CMK (cell line): ENCODE measurements at places on chromosomes 6 and 20.

DNA sequence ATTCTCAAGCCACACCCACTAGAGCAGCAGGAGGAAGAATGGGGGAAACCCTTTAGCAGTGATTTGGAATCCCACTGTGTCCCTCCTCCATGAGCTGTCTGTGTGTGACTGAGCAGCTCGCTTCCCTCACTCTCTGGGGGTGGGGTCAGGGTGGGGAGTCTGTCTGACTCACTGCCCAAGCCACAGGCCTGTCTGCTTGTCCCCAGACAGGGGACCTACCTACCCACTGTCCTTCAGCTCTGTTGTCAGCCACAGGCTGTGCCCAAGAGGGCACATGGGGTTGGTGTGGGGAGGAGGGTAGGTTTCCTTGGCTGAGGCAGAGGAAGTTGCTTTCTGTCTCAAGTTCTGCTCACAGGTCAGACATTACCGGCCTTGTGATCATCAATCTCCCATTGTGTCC, 127.0 kb downstream of the MAFB start:
- peak; percentile 22 for DNase-seq

- no peak for DNase-seq
Observed at GRCh38 chr6:1890071-1890470, 280.4 kb downstream of the FOXC1 start.

GRCh38 chr6:107187630-107188029, 72.3 kb upstream of the BEND3 start:
- no peak for DNase-seq

DNA sequence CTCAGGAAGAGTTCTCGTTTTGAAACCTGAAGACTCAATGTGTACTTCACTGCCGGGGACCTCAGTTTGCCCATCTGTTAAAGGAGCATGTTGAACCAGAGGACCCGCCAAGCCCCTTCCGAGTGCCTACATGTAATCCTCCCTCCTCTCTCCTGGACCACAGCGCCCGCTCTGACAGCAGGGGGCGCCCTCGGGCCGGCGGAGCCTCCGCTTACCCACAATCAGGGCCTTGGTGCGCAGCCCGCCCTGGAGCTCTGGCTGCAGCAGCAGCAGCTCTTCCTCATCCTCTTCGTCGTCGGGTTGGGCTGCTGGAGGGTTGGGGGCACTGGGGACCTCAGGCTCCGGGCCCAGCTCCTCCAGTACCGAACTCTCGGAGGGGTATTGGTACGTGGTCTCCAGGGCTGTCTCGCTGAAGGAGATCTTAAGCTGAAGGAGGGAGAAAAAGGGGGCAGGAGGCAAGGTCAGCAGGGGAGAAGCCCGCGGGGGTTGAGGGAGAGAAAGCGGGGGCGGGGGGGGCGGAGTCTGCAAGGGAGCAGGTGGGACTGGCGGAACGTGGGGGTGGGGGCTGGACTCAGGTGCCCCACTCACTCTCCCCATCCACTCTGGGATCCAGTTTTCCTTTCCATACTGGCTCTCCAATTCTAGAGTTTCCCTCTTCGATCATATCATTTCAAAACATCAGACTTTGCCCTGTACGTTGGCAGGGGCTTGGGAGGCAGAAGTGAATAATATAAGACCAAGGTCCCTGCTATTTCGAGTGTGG, 6.3 kb upstream of the DHX16 start:
- DNase-seq, result no peak

GRCh38 chr6:169274781-169275180, 21.1 kb upstream of the THBS2 start:
- DNase-seq, result no peak

- DNase-seq, result no peak
Observed at GRCh38 chr6:137746264-137746663, 120.8 kb upstream of the TNFAIP3 start.

DNA sequence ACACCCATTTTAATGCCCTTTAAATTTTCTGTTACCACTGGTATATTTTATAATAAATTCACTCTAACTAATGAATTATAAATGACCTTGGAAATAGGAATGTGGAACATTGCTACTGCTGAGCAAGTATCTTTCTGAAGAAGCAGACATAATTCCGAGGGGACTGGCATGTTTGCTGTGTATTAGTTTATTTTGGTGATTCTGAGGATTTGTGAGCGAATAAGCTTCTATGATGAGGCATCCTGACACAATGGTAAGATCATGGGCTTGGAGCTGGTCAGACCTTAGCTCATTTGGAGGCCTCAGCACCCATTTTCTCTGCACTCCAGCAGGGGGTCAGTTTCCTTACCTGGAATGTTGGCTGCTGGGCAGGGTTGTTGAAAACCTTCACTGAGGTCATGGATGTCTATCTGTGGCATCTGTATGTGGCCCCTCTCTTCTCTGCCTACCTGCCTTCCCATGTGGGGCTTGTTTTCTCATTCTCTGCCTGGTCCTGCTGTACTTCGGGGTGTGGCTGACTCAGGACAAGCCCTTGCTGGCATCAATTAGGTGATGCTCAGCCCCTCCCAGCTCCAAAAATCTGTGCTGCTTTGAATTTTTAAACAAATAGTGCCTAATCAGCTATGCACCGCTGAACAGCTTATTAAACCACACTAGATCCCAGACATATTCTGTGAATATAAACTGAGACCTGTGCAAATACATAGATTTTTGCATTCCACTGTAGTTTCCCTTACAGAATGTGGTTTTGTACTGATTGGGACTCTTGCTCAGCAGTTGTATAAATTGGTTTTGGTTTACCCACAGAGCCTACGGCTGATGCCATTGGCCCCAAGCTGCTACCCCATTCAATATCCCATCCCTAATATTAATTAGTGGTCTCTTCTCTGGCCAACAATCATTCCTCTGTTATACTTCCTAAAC, 10.7 kb downstream of the ARID1B start:
- no peak for DNase-seq

DNA sequence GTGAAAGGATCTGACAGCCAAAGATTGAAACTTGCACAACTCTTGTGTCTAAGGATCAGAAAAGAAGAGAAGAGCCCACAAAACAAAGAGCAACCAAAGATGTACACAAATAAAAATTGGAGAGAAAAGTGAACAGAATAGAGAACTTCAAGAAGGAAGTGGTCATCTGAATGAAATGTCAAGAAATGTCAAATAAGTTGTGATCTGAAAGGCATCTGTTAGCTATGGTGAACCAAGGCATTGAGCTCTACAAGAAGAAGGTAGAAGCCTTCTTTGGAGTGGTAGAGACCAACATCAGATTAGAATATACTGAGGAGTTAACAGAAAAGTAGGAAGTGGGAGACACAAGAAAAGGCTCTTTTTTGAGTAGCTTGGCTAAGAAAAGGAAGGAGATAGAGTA, 28.5 kb downstream of the IL17F start:
- DNase-seq, result no peak
